A549 treated with GW870086 at 1 μM for 4 hours (cell line): ENCODE measurements at places on chromosomes 2 and 18. TPM values are rescaled to one million over a fixed set of nuclear protein-coding genes. Genes with fewer than 3 reads are reported as not detected.

The ANKRD30BL gene
- total RNA-seq: not detected in 5 replicates

The ANKZF1 gene
- total RNA-seq: 12.4 to 16.6 TPM (median 16.2 TPM) in 5 replicates

The GIGYF2 gene
- total RNA-seq: 23.2 to 28.1 TPM (median 27.8 TPM) in 5 replicates

The RFTN2 gene
- not detected in 5 replicates for total RNA-seq

The GRHL1 gene
- 0.65 to 1.4 TPM (median 0.85 TPM) in 5 replicates for total RNA-seq

The NETO1 gene
- not detected in 5 replicates for total RNA-seq

The CCDC74B gene
- 5.8 to 7.4 TPM (median 6.1 TPM) in 5 replicates for total RNA-seq

The OXER1 gene
- not detected in 5 replicates for total RNA-seq
